H4 (cell line): ENCODE measurements at places on chromosomes 5 and 9. TPM values are rescaled to one million over a fixed set of nuclear protein-coding genes. Genes with fewer than 3 reads are reported as not detected.

DNA sequence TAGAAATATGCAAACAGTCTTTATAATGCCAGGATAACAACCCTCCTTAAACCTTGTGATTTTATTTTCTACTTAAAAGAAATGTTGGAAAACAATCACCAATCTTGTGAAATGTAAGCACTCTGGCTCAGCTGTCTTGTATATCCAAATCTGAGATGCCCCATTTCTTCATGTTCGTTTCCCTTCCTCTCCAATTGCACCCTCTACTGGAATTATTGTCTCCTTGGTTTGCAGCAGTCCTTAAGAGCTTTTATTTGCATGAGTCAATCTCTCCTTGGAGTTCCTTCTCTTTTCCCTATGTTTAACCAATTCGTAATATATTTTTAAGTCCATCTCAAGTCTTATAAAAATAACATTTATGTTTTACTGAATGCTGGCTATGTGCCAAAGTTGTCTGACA lies 362.0 kb upstream of the CDH10 start:
- peak; percentile 84 for DNase-seq

DNA sequence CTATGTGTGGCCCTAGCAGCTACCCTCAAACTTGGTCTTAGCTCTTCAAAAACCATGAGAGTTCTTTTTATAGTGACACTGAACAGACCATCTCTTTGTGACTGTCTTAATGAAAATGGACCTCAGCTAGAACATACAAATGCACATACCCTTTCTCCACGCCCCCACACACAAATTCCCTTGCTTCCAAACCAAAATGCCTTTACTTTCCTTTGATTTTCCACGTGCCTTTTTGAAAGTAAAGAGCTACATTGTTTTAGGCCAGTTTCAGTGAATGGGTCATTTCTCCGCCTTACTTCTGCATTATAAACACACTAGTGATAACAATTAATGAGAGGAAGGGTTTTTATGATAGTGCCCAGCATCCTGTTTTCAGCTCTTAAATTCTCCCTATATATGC lies 105.8 kb upstream of the EFNA5 start:
- DNase-seq, result no peak

GRCh38 chr9:136147890-136148714 lies 29.4 kb upstream of the TMEM250 start:
- DNase-seq, result no peak

DNA sequence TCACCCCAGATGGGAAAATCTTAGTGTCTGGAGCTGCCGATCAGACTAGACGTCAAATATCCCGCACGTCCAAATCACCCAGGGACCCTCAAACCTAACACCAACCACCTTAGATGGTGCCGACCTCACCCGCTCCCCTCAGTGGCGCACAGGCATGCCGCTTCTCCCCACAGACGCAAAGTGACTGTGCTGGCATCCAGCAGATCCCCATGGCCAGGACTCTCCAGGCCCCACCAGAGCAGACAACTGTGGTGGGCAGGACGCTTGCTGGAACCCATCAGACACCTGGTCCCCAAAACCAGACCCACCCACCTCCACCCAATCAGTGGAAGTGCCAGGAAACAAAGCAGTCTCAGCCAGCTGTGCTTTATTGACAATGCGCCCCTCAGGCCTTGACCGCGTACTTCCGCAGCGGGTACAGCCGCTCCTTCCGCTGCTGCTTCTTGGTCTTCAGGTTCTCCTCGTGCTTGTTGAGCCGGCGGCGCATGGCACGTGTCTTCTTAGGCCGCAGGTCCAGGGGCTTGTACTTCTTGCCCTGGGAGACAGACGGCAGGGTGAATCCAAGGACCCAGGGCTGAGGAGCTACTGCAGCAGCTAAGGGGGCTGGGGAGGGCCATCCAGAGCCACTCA lies 4.1 kb downstream of the RPL35 start:
- no peak for DNase-seq

DNA sequence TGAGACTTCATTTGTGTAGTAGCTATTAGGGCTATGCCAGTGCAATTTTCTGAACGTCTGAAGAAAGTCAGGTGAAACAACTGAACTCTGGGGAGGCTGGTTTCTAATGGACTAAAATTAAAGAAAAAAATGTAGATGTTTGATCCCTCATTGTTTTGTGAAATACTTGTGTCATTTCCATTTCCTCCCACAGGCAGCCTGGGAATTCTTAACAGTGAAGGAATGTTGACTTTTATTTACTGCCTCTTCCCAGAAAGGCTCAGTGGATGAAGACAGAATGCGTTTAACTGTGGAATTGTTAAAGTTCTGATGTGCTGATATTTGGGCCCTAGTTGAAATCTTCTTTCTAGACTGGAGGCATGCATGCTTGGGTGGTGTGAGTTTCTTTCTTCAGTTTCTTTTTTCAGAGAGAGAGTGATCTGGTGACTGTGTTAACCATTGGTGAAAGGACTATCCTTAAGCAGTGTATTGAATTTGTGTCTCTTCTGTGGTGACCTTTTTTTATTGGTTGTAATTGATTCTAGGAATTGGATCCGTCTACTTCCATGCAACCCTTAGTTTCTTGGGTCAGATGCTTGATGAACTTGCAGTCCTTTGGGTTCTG lies 15.5 kb downstream of the ACER2 start:
- no peak for DNase-seq

LCN9 gene
- total RNA-seq, result not detected in 2 replicates

TGFBI gene
- total RNA-seq, result 2,353 and 2,468 TPM in 2 replicates

DCTN4 gene
- 39.6 and 47.8 TPM in 2 replicates for total RNA-seq

HAND1 gene
- total RNA-seq, result 0.29 TPM in 1 of 2 replicates, not detected in the other
